ENCODE measurements at places on chromosomes 3 and 15.

- no peak for DNase-seq
These were observed 39.9 kb downstream of the GATM start for GRCh38 chr15:45338417-45338816.

- no peak for DNase-seq
These were observed 16.3 kb upstream of the RAB7A start for GRCh38 chr3:128709506-128710210.

- no peak for DNase-seq
These were observed 251.5 kb downstream of the FAM43A start for GRCh38 chr3:194937144-194937543.

- DNase-seq: no peak
These were observed 361.2 kb downstream of the DIPK2A start for GRCh38 chr3:144332868-144333267.

DNA sequence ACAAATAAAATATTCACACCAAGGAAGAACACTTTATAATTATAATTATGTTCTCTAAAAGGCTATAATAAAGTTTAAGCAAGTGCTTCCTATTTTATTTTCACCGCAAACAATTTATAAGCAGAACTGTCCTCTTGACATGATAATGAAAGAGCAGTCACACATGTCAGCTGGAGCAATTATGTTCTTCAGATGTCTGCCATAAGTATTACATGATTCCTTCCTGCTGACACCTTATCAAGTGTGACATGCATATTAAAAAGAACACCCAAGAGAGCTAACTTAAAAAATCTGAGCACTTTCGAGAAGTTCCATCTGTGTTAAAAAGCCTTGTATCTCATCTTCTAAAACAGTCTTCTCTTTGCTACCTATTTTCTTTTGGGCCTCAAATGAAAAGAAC is 249.5 kb downstream of the SQOR start:
- DNase-seq: no peak

DNA sequence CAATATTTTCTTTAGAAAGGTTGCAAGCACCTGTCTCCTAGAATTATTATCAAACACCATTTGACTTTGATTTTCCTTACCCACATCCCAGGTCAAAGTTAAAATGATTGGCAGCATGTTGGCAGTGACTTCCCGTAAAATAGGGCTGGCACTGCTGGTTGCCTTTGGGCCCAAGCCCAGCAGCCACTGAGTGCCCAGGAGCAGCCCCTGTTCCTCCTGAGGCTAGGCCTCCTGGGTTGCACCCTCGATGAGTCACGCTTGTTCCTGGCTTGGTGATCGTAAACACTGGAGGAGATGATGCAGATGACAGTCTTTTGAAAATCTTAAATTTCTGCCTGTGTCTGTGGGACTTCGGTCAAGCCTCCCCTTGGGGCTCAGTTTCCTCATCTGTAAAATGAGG is 290.0 kb downstream of the TLE3 start:
- no peak for DNase-seq

- DNase-seq: no peak
These were observed 901 bp upstream of the NMB start for GRCh38 chr15:84658788-84659411.

All from left ventricle myocardium inferior (tissue), 1 donor.